GM23248 (cell line): ENCODE measurements at places on chromosomes 3 and 15.
A peak's percentile ranks its signal among the peaks of the same experiment; 100 is the strongest.

GRCh38 chr3:174440253-174440701 is 418.9 kb upstream of the NAALADL2 start:
- peak; percentile 83 for DNase-seq

DNA sequence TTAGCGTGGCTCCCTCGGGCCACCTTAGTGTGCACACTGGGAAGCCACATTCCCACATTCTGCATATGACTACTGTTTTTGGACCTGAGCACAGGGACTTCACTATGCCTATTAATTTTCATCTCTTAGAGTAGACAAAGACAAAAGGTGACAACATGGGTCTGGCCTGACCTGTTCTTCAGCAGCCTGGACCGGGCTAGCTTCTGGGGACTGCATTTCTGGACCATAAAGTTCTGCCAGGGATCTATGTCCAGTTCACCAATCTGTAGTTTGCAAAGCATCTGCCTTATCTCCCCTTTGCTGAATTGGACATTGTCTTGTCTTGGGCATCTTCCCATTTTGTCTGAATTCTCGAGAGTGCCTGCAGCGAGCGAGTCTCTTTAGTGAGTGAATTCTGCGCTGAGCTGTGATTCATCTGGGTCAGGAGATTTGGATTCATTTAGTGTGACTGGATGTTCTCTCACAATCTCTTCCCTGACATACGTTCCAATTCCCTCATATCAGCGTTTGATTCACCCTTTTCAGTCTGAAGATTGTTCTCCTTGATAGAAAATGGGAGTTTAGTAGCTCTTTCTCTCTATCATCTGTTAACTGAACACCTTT is 112.2 kb upstream of the PLXNA1 start:
- DNase-seq = no peak

DNA sequence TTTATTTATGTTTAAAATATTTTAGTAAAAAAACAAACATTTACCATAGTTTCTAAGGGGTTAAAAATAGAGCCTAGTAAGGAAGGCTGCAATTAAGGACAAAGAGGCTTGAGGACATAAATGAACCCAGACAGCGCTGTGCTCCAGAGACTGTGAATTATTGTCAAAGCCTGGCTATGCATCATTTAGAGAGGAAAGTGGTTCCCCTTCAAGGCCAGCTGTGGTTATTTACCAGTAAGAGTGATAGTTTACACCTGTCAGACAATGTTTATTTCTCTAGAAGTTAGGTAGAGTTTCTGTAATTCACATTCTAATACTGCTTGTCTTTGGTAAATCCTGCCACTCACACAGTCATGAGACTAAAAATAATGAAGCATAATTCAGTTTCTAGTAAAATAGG is 32.4 kb upstream of the PIK3R4 start:
- DNase-seq = no peak

GRCh38 chr3:161770484-161771386 is 274.1 kb downstream of the OTOL1 start:
- DNase-seq = no peak

- DNase-seq = no peak
These were observed 102.9 kb upstream of the KLF13 start for GRCh38 chr15:31223478-31224350.

- no peak for DNase-seq
These were observed 5.2 kb downstream of the HEG1 start for GRCh38 chr3:125050488-125051090.
